ENCODE measurements at places on chromosomes 7 and 10.

DNA sequence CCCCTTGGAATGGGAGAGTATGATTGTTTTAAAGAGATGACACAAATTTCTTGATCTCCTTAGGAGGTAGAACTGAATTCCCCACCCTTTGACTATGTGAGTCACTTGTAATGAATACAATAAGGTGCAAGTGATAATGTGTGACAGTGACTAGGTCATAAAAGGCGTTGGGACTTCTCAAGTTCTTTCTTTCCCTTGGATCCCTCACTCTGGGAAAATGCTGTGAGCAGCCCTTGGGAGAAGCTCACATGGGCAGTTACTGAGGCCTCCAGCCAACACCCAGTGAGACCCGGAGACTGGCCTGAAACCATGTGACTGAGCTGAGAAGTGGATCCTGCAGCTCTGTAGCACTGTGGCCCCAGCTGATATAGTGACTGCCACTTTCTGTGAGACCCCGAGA, 66.4 kb upstream of the FAM180A start:
- DNase-seq = no peak

DNA sequence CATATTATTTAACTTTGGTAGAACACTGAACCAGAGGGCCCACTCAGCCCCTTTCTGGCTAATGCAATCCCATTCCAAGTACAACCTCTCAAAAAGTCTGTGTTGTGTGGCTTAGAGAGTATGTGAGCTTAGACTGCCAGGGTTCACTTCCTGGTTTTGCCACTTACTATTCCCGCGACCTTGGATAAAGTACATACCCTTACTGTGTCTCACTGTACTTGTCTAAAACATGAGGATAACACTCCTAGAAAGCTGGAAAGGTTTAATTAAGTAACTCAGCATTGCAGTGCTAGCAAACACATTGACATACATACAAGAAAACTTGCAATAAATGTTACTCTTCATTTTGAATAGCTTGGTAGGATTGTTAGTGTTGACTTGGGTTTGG, 215.8 kb downstream of the CHCHD3 start:
- DNase-seq = no peak

DNA sequence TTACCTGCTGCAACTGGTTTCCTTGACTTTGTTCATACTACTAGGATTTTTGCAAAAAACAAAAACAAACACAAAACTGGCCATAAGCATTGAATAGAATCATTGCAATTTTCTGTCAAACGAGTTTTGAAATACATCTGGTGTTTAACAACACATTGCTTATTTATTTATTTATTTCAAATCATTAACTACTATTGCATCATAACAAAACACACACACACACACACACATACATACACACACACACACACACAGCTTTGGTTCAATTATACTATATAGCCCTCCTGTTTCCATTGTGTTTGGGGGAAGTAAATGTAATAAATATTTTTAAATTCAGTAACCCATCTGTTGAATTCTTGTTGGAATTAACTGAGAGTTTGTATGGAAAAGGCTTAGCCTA, 43.8 kb downstream of the NRG3 start:
- DNase-seq = no peak

- DNase-seq = no peak
Measured at GRCh38 chr7:122791959-122792545, 89.3 kb upstream of the RNF148 start.

DNA sequence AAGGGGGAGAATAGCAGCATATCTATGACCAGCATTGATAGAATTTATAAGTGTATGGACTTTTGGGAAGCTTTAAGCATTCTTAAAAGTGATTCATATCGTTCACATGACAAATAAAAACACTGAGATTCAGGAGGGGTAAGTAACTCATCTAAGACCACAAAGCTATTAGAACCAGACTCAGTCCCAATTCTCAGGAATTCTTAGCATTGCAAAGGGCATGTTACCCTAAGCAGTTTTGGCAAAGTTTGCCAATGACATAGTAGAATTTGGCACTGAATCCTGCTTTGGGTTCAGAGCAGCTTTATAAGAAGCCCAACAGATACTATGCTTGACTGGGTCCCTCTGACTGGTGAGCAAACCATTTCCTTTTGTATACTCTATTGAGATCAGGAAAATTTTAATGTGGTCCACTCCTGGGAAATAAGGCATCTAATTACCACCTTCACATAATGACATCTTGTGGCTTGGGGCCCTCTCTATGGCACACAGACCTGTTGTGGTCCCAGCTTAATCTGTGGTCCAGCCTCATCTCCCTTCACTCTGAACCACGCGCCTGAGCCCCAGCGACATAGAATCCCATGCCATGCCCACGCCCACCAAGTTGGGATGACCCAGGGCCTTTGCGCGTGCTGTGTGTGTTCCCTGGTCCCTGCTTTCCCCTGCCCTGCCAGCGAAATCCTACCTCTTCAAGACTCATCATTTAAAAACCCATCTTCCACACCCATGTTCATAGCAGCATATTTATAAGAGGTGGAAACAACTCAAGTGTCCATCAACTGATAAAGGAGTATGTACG, 37.5 kb upstream of the DOCK1 start:
- DNase-seq = no peak

DNA sequence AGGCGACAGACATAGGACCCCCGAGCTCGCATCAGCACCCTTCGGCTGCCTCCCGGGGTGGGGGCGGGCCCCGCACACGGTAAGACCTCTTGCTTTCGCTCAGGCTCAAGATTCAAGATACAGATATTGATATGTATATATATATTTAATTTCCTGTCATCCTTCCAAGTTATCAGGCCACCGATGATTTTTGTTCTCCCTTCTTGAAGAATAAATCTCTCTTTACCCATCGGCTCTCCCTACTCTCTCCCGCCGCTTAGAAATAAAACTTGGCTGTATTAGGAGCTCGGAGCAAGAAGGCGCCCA, 603 bp downstream of the ADRA2A start:
- DNase-seq = no peak

DNA sequence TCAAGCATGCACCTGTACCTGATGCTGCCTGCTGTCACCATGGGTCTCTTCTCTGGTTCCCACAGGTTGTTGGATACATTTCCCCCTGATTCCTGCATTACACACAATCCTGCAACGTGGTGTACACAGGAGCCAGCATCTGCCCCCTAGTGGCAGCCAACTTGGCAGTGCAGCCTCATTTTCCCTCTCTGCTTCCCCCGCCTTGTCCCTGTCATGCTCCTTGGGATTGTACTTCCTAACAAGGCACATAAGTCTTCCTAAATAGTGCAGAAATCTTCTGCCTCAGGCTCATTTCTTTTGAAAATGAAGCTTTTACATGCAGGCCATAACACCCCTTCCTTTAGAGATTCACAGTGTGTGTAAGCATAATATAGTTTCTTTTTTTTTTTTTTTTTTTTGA, 387.5 kb downstream of the CCSER2 start:
- no peak for DNase-seq

GRCh38 chr10:70733051-70733450, 52.1 kb downstream of the TBATA start:
- DNase-seq = no peak

- peak; percentile 33 for DNase-seq
Measured at GRCh38 chr7:107014387-107015023, 30.0 kb upstream of the PRKAR2B start.

- DNase-seq = no peak
Measured at GRCh38 chr10:24355056-24355688, 146.2 kb downstream of the KIAA1217 start.

- peak; percentile 29 for DNase-seq
Measured at GRCh38 chr10:13973742-13974141, 357.0 kb downstream of the FRMD4A start.

GRCh38 chr10:7542189-7542914, 124.4 kb downstream of the ITIH5 start:
- no peak for DNase-seq

DNA sequence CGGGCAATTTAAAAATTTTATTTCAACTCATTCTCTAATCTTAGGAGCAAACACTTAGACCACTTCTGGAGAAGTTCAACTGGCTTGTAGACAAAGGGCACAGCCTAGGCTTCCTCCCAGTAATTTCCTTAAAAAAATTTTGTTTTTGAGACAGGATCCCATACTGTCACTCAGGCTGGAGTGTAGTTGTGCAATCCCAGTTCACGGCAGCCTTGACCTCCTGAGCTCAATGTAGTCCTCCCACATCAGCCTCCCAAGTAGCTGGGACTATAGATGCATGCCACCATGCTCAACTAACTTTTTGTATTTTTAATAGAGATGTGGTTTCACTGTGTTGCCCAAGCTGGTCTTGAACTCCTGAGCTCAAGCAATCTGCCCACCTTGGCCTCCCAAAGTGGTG, 38.4 kb downstream of the BAMBI start:
- no peak for DNase-seq

DNA sequence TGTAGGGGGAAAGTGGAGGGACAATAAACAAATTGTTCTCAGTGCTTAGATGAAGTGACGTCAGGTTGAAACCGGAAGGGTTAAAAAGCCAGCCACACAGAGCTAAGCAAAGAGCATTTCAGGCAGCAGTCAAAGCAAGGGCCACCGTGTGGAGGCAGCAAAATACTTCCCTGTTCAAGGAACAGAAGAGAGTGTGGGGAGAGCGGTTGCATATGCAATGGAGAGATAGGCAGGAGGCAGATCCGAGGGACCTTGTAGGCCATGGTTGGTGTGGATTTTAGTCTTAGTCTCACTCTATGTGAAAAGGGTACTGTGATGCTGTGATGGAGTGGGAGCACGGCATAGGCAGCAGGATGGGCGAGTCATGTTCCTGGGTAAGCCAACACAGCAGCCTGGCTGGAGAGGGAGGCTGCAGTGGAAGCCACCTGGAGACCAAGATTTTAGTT, 3.8 kb upstream of the STN1 start:
- DNase-seq = peak; percentile 31

- no peak for DNase-seq
Measured at GRCh38 chr10:91941426-91941825, 17.9 kb downstream of the BTAF1 start.

GRCh38 chr7:26153241-26153822, 1.3 kb downstream of the NFE2L3 start:
- DNase-seq = no peak

GRCh38 chr10:31871266-31872065, 57.2 kb downstream of the ARHGAP12 start:
- no peak for DNase-seq

- DNase-seq = no peak
Measured at GRCh38 chr7:156157409-156158012, 345.2 kb upstream of the SHH start.

All from NCI-H226 (cell line).